ENCODE measurements at places on chromosomes 3 and 15.

- no peak for DNase-seq
These were observed 261.4 kb upstream of the HES1 start for GRCh38 chr3:193874512-193874911.

GRCh38 chr3:140165781-140166180 lies 230.8 kb downstream of the CLSTN2 start:
- no peak for DNase-seq

GRCh38 chr15:100821327-100821726 lies 58.3 kb upstream of the ALDH1A3 start:
- no peak for DNase-seq

GRCh38 chr3:195873281-195873887 lies 35.0 kb downstream of the TNK2 start:
- no peak for DNase-seq

GRCh38 chr15:78749831-78750230 lies 61.4 kb downstream of the ADAMTS7 start:
- DNase-seq: no peak

- no peak for DNase-seq
These were observed 649 bp upstream of the PLOD2 start for GRCh38 chr3:146161663-146162002.

DNA sequence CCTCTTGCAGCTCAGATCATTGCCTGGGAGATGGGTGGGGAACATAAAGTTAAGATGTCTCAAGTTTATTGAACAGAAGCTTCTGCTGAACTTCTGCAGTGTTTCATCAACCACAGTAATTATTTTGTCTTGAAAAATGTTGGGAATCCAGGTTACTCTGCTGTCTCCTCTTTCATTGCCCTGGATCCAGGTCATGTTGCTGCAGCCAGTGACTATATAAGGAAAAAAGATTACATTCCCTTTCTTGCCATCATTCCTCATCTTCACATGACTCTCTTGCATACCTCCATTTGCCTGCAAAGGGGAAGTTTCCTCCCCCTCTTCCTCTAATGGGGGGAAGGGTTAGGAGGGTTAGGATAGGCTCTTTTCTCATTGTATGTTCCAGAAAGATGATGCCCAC lies 15.1 kb downstream of the GMNC start:
- DNase-seq: no peak

DNA sequence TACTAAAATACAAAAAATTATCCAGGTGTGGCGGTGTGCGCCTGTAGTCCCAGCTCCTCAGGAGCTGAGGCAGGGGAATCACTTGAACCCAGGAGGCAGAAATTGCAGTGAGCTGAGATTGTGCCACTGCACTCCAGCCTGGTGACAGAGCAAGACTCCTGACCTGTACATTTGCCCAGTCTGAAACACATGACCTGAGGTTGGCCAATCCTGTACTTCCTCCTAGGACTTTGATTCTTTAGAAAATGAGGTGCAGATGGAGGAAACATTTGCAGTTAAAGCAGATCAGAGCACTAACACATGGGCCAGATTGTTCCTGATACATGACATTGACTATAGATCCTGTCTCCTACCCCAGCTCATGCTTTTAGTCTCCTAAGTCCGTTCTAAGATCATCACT lies 28.9 kb upstream of the LPP start:
- DNase-seq: no peak

DNA sequence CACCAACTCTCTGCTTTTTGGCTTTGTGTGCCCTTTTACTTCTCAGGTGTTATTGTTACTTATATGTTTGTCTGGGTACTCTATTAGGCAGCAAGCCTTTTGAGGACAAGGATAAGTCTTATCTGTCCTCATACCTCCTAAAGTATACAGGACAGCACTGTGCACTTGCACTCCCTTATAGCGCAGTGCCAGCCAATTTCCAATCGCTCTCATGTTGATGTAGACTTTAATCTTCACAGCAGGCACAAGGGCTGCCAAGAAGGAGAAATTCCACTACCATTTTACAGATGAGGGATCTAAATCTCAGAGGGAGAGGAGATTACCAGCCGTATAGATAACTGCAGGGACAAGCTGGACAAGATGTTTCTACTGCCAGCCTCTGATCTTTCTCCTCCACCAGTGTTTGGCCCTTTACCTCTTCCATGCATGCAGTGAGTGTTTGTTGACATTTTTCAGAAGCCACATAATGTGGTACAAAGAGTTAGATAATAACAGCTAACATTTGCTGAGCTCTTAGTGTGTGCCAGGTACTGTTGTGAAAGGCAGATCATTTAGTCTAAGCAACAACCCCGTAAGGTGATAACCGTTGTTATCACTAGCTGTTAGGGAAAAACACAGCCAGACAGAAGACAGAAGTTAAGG lies 30.1 kb downstream of the SST start:
- no peak for DNase-seq

DNA sequence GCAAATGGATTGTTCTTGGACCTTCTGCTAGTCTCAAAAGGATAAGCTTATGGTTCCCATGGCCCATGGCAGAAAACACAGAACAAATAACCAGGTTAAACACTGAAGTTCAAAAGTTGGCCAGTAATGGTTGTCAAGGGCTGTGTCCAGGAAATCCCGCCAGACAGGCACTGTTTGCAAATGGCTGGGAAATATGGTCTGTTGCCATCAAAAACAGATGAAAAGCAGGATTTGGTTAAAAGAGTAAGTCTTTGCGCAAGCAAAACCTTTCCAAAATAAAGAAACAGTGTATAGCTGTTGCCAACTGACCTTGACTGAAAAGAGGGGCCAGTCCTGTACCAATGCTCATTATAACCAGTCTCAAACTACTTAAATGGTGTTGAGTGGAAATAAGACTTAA lies 58.6 kb downstream of the WWTR1 start:
- no peak for DNase-seq

- no peak for DNase-seq
These were observed 828.0 kb upstream of the DPPA4 start for GRCh38 chr3:110165370-110165743.

DNA sequence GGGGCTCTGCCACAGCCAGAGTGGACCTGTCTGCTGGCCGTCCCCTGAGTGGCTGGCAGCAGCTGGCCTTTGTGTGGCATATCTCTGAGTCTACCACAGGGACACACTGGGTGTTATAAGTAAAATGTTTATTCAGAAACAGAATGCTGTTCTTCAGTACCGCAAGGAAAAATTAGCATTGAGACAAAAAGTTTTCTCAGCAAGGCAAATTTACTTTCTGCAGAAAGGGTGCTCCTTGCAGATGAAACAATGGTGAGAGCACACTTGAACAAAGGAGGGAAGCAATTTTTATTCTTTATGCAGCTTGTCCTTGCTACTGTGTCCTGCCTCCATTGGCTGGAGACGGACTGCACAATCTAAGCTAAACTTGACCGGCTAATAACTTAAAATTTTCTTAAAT lies 4.0 kb downstream of the TMEM89 start:
- no peak for DNase-seq

- no peak for DNase-seq
These were observed 57.9 kb downstream of the B3GNT5 start for GRCh38 chr3:183310936-183311335.

- DNase-seq: no peak
These were observed 364.1 kb downstream of the MFSD1 start for GRCh38 chr3:159165961-159166360.

DNA sequence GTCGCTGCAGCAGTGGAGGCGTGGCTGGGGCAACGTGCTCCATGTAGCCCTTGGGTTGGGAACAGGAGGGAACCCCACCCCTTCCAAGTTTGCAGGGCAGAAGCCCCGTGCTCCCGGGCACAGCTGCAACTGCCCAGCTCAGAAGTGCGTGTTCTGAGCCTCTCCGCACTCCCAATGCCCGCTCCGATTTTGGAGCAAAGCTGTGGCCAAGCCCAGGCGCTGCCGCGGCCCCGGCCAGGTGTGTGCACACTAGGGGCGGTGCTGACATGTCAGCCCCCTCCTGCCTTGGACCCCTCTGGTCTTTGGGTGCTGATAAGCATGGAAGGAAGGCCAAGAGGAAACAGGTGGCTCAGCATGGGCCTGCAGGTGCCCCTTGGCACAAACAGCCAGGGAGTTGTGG lies 87.6 kb upstream of the TTBK2 start:
- no peak for DNase-seq

- peak; percentile 70 for DNase-seq
These were observed 432 bp upstream of the LPP start for GRCh38 chr3:188153437-188154013.

GRCh38 chr3:18734309-18734708 lies 309.2 kb upstream of the SATB1 start:
- DNase-seq: no peak

- no peak for DNase-seq
These were observed 54.9 kb downstream of the CNTN4 start for GRCh38 chr3:2153547-2153946.

DNA sequence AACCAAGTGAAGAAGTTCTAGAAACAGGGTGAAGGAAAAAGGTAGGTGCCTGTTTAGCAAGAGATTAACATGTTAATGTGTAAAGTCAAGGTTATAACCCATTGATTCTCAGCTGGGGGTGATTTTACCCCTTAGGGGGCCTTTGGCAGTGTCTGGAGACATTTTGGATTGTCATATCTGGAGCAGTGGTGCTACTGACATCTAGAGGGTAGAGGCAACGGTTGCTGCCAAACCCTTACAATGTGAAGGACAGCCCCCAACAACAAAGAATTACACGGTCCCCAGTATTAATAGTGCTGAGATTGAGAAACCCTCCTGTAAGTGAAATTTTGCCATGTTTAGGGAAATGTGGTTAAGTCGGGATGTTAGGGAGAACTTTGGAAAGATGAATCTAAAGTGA lies 74.7 kb downstream of the CRYBG3 start:
- DNase-seq: no peak

GRCh38 chr3:60198179-60198720 lies 1053.0 kb downstream of the FHIT start:
- no peak for DNase-seq

DNA sequence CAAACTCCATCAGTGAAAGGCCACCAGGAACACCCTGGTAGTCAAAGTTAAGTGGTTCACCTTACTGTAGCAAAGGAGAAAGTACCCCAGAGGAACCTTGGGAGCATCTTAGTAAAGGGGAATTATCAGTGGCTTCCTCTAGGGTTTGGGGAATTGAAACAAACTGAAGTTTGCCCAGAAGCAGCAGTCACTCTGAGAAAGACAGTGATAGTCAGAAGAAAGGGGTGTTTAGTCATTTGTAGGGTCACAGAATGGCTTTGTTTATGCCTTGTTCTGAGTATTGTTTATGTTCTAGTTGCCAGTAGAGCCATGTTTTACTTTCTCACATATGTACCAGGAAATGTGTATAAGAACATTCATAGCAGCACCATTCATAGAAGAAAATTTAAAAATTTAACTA lies 93.8 kb downstream of the FHIT start:
- DNase-seq: no peak

- no peak for DNase-seq
These were observed 137.6 kb downstream of the SRGAP3 start for GRCh38 chr3:9111866-9112265.

DNA sequence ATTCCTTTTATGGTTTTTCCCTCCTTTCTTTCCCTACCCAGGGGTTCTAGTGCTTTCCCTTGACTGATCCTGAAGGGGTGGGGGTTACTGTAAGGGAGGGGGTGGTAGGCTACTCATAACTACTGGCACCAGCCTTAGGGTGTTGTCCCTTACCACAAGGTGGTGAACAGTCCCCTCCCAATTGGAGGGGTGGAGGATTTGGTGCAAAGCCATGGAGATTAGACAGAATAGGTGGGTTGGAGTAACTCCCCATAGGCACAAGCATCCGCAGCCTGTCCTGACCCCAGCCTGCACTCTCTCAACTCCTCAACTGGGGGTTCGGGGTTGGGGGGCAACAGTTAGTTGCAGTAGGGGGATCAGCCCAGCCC lies 2.6 kb upstream of the HYAL2 start:
- DNase-seq: no peak

GRCh38 chr3:10772271-10773161 lies 43.5 kb upstream of the SLC6A11 start:
- DNase-seq: no peak

- no peak for DNase-seq
These were observed 783.6 kb downstream of the PDCD6IP start for GRCh38 chr3:34582055-34582454.

DNA sequence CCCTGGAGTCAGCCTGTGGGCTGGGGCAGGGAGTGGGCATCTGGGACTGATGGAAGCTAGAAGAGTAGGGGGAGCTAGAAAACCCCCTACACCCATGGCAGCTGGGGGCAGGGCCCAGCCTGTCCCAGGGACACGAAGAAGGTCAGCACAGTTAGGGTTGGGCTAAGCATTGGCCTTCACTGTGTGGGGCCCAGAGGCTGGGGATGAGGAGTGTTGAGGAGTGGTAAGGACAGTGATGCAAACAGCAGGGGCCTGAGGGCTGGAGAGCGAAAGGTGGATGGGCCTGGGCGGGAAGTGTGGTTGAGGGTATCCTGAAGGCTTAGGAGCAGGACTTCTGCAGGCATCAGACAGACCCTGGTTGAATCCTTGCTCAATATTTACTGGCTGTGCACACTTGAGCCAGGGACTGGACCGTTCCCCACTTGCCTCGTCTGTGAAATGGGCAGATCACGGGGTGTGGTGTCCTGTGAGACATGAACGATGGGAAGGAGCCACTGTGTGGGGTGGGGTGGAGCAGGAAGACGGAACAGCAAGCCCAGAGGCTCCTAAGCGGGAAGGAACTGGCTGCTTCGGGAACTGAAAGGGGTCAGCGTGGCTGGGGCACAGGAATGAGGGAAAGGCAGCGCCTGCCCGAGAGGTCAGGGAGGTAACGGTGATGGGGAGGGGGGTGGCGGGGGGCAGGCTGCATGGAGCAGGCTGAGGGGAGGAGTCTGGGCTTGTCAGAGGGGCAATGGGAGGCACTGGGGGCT lies 7.3 kb downstream of the PRKCD start:
- no peak for DNase-seq

GRCh38 chr3:195169011-195169649 lies 101.8 kb downstream of the XXYLT1 start:
- DNase-seq: no peak

- DNase-seq: no peak
These were observed 14.6 kb downstream of the SIN3A start for GRCh38 chr15:75436881-75437280.

GRCh38 chr3:47634996-47635395 lies 56.3 kb upstream of the CSPG5 start:
- no peak for DNase-seq

DNA sequence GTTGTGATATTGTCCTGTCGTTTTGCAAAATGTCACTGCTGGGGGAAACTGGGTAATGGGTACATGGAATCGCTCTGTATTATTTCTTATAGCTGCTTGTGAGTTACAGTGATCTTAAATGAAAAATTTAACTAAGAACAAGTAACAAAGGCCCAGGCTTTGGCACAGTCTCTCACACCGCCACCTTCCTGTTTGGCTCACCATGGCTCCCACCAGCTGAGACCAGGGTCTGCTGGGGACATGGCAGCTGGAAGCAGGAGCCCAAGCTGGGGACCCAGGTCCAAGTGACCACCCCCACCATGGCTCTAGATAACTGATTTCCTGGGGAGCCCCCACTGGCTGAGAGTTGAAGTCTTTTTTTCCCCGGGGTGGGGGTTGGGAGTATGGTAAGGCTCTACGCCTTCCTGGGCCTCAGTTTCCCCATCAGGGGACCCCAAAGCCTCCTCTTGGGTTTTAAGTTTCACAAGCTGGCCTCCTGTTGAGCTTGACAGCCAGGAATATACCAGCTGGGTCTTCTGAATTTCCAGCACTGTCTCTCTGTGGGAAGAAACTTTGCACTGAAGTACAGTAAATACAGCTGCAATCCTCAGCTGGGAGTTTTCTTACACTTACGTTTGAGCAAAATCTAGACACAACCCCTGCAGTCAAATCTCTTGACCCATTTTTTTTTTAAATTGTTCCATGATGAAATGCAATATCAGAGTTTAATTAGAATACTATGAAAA lies 26.1 kb downstream of the ABTB1 start:
- no peak for DNase-seq

All from CD4-positive, alpha-beta T cell treated with Interleukin-17A for 4 hours (primary cell).